ENCODE measurements at places on chromosomes 13 and 19.

- DNase-seq: peak; percentile 81
These were observed at the start of gene S1PR4 for GRCh38 chr19:3178377-3178972. TSS of gene S1PR4 (plus strand) at chr19:3178769. CDS start at chr19:3178793, 24 bp downstream.

DNA sequence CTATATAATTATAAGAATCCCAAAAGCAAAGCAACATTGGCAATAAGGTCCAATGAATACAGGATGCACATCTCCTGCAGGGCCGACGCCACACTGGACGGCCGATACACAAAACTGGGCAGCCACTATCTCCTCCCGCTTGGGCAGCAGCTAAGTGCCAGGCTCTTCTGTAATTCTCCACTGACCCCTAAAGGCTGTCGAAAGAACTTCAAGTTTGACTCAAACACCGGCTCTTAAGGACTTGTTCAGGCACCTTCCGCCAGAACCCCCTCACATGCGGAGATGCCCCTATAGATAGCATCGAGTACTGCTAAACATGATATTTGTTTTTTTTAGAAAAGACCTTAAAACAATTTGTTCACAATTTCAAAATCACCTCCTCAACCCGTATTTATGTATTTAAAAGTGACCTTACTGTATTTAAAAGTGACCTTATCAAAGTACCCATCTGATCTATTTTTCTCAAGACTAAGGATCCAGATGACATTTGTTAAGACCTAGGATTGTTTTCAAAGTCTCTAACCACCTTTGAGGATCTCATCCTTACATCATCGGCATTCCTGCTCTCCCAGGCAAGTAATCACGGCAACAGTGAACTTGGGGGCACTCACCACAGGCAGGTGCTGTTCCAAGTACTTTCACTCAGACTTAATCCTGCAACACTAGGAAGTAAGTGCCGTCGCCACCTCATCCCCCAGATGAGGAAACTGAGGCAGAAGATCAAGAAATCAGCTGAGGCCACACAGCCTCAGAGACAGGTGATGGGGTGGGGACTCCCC, 77.8 kb downstream of the TUBGCP3 start:
- no peak for DNase-seq

DNA sequence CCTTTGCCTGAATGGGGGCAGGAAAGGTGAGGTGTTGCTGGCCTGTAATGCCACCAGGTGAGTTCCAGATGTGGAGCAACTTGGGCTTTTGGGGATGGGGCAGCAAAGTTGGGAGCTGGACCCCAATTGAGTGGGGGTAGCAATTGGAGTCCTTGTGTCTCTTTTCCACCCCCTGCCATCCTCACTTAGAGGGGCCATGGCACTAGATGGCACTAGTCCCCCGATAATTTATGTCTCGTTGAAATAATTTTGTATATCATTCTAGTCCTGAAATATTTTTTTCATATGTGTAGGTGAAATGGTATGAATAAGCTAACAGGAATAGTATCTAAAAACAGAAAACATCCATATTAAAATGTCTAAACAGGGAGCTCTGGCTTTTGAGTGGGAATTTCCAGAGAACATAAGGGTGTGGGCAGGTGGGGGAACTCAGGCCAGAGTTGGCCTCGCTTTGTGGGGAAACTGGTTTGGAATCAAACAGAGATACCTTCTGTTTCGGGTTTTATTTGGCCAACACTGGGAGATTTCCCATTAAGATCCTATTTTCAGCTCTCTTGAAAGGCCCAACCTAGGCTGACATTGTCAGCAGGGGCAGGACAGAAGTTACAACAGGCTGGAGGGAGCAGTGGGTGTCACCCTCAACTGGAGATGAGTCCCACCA, 3.4 kb downstream of the ZNF576 start:
- no peak for DNase-seq

DNA sequence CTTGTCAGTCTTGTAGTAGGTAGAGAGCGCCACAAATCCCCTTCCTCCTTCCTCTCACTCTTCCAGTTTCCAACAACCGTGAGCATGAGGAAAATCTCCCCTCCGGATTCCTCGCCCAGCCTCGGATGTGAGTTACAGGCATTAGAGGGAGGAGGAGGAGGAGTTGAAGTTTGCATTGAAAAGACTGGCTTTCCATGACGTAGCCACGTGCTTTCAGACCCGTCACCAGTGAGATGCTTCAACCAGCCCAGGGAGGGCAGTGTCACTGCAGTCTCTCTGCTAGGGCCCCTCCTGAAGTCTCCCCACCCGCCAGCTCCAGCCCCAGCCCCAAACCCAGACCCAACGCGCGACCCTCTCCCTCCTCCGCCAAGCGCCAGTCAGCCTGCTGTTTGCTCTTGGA, 442 bp upstream of the FGF14 start:
- DNase-seq: no peak

DNA sequence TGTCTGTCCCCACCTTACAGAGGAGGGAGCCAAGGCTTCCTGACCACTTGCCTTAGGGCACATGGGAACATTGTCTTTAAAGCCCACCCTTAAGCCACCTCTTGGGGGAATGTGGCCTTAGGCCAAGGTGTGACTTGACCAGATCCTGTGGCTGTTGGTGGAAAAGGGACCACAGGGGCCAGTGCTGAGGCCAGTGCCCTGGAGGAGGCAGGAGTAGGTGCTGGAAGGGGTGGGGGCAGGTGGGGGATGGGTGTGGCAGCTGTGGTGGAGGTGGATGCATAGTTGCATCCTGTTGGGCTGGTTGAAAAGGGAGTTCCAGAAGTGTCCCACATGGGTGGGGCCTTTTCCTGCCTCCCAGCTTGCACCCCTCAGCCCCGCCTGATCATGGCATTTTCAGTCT, 44.8 kb downstream of the DNM2 start:
- peak; percentile 34 for DNase-seq

- no peak for DNase-seq
These were observed 184.1 kb upstream of the EDNRB start for GRCh38 chr13:78102741-78103140.

DNA sequence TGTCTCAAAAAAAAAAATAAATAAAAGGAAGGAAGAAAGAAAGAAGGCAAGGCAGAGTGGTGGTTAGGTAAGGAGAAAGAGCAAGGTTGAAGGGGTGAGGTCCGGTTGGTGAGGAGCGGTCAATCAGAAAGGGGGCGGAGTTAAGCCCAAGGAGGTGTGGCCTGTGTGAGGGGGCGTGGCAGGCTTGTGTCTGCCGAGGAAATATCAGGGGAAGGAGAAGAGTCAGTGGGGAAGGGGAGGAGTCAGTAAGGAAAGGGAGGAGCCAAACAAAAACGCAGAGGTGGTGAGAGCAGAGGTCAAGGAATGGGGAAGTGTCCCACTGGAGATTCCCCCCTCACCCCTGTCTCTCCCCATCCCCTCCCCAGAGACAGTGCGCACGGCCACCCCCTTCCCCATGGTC, 5.9 kb downstream of the CACNG7 start:
- DNase-seq: no peak

All from activated gamma-delta T cell treated with Interleukin-2 at 50 U/mL for 16 hours (primary cell).